ENCODE measurements at places on chromosomes 7 and 10. TPM values are rescaled to one million over a fixed set of nuclear protein-coding genes. Genes with fewer than 3 reads are reported as not detected.

The HYAL4 gene
- total RNA-seq, result not detected

The BCL7B gene
- 64.6 TPM for total RNA-seq

The CAV1 gene
- not detected for total RNA-seq

The SHTN1 gene
- total RNA-seq, result 0.25 TPM

The VTI1A gene
- 41.2 TPM for total RNA-seq

The CYP17A1 gene
- not detected for total RNA-seq

The MMD2 gene
- not detected for total RNA-seq

The UMAD1 gene
- total RNA-seq, result 20.1 TPM

The GPR15LG gene
- not detected for total RNA-seq

The SGMS1 gene
- 34.9 TPM for total RNA-seq

The ZNF727 gene
- total RNA-seq, result 2.5 TPM

The SMURF1 gene
- 29.0 TPM for total RNA-seq

The DOCK4 gene
- 0.88 TPM for total RNA-seq

The SLC13A4 gene
- total RNA-seq, result not detected

The TRIM73 gene
- total RNA-seq, result 35.1 TPM

The LUC7L2 gene
- total RNA-seq, result 147 TPM

The SEMA4G gene
- total RNA-seq, result 2.0 TPM

The TMED4 gene
- total RNA-seq, result 109 TPM

The FAM13C gene
- total RNA-seq, result not detected

The PYROXD2 gene
- 20.3 TPM for total RNA-seq

The IL6 gene
- total RNA-seq, result not detected

The TUBAL3 gene
- not detected for total RNA-seq
